ENCODE measurements at places on chromosomes 3 and 15.

DNA sequence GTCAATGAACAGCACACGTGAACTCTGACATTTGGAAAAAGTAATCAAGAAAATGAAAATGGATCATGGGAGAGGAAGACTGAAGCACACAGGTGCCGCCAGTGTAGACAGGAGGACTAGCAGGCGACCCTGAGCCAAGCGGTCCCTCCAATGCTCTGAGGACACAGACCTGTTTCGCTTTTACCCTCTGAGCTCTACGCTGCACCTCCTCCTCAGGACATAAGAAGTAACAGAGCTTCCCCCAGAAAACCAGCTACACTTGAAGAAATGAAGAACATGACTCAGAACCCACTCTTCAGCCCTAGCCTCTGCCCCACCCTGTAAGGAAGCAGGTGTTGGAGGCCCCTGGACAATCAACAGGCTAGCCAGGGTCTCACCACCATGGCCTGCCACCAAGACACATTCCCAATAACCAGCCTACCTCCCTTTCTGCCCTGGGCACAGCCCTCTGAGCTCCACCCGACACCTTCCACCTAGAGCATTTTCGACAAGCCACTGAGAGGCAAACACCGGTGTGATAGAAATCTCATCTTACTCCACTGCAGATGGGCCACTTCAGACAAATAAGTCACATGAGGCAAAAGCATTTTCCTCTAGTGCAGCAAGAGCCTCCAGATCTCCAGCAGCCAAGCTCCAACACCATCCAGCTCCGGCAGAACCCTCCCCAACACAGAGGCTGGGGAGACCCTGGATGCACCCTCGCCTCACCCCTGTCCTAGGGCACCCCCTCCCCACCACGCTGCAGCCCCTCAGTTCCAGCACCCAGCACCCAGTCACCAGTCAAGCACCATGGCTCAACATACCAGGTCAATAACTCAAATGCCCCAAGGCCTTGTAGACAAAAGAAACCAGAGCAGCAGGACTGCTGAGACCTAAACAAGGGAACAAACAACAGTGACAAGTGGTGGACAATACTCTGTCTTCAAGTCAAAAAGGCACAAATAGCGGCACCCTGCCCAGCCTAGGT is 11.4 kb downstream of the FAM174B start:
- DNase-seq = no peak

GRCh38 chr3:159765030-159765859 is 223.4 kb upstream of the IL12A start:
- peak; percentile 95 for DNase-seq

DNA sequence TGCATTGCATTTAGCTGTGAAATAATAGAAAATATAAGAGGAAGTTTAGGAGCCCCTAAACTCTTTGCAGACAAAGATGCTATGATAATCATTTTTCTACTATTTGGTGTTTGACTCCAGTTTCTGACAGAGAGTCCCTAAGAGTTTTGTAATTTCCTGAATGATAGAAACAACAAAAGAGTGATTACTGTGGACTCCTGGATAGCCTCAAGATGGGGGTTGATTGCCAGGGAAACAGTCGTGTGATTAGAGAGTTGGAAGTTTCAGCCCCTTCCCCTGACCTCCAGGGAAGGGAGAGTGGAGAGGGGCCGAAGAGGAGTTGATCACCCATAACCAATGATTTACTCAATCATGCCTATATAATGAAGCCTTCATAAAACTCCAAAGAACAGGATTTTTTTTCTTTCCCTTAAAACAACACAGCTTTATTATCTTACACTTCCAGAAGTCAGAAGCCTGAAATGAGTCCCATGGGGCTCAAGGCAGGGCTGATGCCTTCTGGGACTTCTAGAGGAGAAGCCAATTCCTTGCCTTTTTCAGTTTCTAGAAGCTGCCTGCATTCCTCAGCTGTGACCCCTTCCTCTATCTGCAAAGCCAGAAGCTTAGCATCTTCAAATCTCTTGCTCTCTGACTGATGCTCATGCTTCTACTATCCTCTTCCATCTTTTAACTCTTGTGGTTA is 292.3 kb upstream of the ZPLD1 start:
- DNase-seq = no peak

GRCh38 chr3:129040579-129041300 is 19.8 kb upstream of the GP9 start:
- DNase-seq = no peak

DNA sequence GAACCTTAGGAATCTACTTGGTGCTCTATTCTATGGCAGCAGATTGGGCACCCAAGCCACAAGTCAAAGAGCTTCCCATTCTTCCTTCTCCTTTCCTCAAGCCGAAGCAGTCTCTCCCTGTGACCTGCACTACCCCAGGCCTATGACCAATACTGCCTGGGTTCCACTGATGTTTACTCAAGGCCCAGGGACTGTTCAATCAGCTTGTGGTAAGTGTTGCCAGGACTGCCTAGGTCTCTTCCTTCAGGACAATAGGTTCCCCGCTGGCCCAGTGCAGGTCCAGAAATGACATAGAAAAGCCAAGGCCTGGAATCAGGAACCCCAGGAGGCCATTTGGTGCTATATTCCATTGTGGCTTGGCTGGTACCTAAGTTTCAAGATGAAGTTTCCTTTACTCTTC is 397.9 kb downstream of the ZIC4 start:
- no peak for DNase-seq

DNA sequence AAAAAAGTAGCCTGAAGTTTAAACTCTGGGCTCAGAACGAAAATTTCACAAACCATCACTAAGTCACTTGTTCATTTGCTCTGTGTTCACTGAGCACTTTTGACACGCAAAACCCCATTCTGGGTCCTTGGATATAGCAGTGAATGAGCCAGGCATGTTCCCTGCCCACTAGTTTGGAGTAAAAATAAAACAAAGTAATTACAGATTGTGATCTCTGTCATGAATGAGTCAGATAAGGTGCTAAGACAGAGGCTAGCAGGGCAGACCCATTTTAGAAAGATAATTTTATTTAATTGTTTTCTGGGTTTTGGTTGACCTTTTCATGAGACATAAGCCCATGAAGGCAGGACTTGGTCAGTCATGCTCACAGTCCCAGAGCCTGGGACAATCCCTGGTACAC is 84.1 kb upstream of the ARHGEF3 start:
- no peak for DNase-seq

DNA sequence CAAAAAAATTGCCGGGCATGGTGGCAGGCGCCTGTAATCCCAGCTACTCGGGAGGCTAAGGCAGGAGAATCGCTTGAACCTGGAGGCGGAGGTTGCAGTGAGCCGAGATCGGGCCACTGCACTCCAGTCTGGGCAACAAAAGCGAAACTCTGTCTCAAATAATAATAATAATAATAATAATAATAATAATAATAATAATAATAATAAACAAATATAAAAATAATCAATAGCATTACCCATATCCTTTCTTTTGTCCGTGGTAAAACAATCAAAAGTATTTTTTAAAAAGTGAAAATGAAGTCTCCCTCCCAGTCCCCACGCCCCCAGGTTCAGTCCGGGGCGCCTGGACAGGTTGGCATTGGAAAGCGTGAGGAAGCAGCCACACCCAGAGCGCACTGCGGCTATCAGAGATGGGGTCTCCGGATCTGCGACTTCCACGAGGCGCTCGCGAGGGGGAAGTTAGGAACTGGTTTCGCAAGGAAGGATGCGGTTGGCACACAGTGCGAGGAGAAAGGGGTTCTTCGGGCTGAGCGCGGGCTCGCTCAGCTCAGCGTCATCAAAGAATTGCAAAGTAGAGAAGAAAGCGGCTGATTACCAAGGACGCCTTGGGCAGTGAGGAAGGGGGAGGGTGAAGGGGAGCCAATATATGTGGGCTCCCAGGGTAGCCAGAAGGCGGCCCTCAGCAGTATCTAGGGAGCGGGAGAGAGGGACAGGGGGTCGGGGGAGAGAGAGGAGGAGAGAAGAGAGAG is 69.5 kb upstream of the EPHB3 start:
- no peak for DNase-seq

DNA sequence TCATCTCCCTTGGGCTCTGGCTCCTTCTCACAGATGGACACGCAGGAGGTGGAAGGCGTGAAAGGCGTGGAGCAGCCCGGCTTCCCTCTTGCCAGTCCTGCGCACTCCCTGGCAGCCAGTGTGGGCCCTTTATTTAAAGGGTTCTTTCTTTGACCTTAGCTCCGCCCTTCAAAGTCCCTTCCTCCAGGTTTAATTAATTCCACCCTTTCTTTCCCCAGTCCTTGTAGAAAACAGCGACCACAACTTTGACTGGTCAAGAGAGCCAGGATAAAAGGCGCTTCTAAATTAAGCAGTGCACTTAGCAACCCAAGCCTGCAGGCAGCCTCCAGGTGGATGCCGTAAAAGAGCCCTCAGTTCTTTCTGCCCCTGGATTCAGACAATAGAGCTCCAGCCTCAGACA is at the start of gene HDC:
HDC (minus strand) TSS at position 107 of the 400 bp plus-strand sequence; CDS start at position 4, 103 bp downstream.
- no peak for DNase-seq

DNA sequence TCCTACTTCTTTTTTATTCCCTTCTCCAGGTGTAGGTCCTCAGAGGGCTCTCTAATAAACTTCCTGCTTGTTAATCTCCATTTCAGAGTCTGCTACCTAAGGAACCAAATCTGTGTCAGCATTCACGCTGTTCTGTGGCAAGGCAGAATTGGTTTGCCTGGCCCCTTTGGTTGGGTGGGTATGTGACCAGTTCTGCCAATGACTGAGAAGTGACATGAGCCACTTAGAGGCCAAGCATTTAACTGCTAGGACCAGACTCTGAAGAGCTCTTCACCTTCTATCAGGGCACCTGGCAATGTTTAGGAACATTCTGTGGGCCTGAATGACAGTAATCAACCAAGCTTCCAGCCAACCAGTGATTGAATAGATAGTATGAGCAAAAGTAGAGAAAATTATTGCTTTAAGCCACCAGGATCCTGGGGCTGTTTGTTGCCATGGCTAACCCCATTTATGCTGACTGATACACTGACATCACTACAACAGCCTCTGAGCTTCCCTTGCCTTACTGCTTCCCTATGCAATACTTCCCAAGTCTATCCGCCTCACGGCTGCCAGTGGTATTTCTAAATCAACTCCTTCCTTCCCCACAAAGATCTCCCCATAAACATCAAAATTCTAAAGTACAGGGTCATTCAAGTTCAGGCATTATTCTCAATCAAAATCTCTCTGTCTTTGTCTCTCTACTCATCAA is 7.6 kb downstream of the FRMD4B start:
- DNase-seq = no peak

DNA sequence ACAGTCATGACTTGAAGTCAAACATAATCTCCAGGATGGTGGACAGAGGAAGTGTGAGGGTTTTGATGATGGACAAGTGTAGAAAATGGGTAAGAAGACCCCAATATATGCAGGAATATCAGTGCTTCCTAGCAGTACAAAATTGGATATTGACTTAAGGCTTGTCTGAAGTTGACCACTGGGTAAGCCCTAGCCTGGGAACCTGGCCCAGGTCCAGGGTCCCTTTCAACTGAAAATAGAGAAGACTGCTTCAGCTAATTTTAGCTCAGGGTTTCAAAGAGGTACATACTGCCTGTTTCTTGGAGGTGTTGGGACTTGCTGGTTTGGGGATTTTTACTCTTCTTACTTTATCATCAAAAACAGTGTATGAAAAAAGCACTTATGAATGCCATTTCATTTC is 4.7 kb downstream of the NR1D2 start:
- DNase-seq = no peak

GRCh38 chr3:46097691-46098241 is 70.5 kb upstream of the XCR1 start:
- no peak for DNase-seq

DNA sequence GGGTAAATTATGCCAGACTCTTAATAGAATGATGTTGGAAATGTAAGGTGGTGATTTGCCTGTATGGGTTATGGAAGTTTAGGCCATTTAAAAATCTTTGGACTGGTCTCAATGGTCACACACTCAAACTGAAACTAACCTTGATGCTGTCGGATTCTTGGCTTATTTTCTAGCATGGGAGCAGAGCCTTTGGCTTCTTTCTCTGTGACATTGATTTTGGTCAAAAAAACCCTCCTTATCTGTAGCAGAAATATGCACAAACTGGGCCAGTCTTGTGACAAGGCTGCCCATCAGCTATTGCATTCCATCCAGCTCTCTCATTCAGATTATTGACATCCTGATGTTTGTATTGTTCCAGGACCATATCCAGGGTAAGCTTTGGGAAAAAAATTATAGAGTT is 35.9 kb downstream of the ARPP21 start:
- no peak for DNase-seq

GRCh38 chr3:47009225-47010110 is 30.0 kb downstream of the NBEAL2 start:
- peak; percentile 72 for DNase-seq

DNA sequence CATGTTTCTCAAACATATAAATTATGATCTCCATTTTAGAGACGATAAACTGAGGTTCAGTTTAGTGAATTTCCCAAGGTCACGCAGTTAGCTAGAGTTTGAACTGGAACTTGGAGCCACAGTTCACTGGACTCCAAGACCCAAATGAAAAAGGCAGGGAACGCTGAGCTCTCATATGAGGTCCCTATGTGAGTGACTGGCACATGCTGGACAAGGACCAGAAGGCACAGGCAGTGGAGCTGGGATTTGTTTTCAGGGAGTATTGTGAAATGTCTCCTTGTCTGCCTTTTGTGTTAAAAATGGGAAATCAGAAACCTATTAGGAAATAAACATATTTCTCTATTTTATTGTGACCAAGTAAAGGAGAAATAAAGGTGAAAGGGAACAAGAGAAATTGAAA is 63.5 kb downstream of the MESD start:
- no peak for DNase-seq

DNA sequence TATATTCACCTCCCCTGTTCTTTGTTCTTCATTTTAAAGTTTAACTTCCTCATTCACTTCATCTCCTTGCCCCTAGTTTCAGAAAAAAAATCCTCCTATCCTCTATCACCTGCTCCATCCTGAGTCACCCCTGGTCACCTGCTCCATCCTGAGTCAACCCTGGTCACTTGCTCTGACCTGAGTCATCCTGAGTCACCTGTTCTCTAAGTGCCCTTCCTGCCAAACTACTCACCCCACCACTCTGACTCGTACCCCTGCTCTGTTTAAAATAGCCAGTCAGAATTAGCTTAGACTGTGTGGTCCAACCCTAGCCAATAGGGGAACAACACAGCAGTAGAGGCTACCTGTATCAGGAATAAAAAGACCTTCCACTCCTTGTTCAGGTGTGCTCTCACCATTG is 716.9 kb downstream of the ZBBX start:
- DNase-seq = no peak

DNA sequence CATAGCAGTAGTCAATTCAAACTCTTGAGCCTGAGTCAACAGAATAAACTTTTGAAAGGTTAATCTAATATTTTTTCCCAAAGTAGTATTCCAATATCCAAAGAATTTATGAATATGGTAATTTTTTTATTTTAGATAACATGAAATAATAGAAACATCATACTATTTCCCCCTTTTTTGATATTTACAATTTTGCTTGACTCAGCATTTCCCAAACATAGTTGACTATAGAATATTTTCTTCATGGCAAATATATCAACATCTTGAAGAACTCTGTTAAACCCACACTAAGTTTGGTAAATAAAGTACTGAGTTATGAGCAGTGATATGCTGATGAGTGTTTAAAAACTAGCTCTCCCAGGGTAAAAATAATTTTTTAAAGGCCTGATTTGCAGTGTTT is 380.0 kb upstream of the ARL6 start:
- no peak for DNase-seq

- no peak for DNase-seq
These were observed 101.9 kb downstream of the KLHL25 start for GRCh38 chr15:85692873-85693272.

GRCh38 chr3:135503760-135504686 is 461.5 kb upstream of the PPP2R3A start:
- DNase-seq = no peak
